Stimulated activated CD8-positive, alpha-beta memory T cell treated with anti-CD3 and anti-CD28 coated beads, Interleukin-4, amount 100 ng/mL, for 4 hours (primary cell): ENCODE measurements at places on chromosomes 12 and 14.

- DNase-seq: no peak
Measured at GRCh38 chr14:62420847-62421246, 624.4 kb downstream of the KCNH5 start.

GRCh38 chr14:33323979-33324378, 385.3 kb downstream of the NPAS3 start:
- no peak for DNase-seq

- no peak for DNase-seq
Measured at GRCh38 chr14:102993523-102993922, 63.8 kb downstream of the CDC42BPB start.

GRCh38 chr14:87805315-87805723, 187.7 kb downstream of the GALC start:
- DNase-seq: peak; percentile 18

- DNase-seq: no peak
Measured at GRCh38 chr14:68362846-68363245, 430.0 kb downstream of the ZFP36L1 start.

- no peak for DNase-seq
Measured at GRCh38 chr14:96574171-96574632, 72.0 kb downstream of the PAPOLA start.

GRCh38 chr14:68417009-68417650, 375.7 kb downstream of the ZFP36L1 start:
- no peak for DNase-seq

DNA sequence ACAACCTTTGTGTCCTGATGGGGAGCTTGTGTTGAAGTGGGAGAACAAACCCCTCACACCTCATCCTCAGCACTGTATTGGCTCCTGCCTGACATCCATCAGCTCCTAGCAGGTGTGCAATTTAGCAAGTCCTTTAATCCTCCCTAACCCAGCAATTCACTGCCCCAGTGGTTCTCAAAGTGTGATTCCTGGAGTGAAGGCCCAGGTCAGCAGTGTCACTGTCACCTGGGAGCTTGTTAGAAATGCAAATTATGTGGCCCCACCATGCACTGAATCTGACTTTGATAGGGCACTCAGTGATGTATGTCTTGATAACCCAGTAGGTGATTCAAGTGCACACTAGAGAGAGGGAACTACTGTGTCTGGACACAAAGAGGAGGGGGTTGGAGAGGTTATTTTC, 133.6 kb downstream of the FGD4 start:
- no peak for DNase-seq

DNA sequence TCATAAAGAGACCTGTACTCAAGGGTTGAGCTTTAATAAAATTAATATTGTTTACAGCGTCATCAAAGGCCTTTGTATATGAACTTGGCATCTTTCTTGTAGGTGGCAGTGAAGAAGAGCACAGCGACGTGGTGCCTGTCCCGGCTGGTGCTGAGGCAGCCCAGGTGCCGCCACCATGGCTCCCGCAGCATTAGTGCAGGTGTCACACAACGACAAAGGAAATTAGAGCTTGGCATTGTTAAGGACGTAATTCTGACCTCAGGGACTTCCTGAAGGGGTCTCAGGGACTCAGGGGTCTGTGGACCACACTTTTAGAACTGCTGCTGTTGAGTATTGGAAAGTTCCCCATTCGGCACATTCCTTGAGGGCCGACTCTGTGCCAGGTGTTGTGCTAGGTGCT, 24.1 kb downstream of the EML1 start:
- DNase-seq: no peak

GRCh38 chr12:129659961-129660622, 243.7 kb downstream of the TMEM132D start:
- DNase-seq: no peak

GRCh38 chr14:24172261-24172860, 481 bp downstream of the REC8 start:
- DNase-seq: no peak

DNA sequence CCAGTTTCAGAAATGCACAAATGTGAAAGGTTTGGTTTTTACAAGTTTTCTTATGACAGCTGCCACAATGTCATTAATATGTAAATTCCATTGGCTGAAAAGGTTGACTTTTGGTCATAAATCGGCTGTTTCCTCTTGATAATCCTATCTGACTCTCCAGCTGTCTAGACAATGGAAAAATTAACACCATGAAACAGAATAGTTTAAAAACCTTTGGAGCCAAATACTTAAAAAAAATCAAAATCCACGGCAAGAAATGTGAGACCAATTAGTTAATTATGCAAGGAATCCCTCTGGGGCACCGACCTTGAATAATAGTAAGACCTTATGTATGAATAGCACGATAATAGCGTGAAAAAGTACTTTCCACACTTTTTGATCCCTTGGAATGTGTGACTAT, 138.0 kb downstream of the ZNF664 start:
- no peak for DNase-seq

GRCh38 chr14:21200752-21201461, 45.0 kb upstream of the OR5AU1 start:
- DNase-seq: no peak

- no peak for DNase-seq
Measured at GRCh38 chr12:117036046-117036445, 63.2 kb downstream of the TESC start.

DNA sequence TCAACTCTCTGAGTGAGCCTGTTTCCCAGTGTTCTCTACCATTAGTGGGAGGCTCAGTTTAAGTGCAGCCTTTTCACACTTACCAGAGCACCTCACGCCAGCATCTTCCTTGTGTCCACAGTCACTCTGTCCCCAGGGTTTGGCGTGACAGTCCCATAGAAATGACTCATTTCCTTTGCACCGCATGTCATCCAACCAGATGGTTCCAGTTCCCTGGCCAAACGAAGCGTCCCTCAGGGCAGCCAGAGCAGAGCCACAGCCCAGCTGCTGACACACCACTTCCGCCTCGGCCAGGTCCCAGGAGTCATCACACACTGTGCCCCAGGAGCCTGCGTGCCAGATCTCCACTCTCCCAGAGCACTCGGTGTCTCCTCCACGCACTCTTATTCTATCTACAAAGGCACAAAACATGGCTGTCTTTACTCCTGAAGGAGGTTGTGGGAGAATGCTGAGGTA, 65.4 kb downstream of the ACSM4 start:
- DNase-seq: no peak

DNA sequence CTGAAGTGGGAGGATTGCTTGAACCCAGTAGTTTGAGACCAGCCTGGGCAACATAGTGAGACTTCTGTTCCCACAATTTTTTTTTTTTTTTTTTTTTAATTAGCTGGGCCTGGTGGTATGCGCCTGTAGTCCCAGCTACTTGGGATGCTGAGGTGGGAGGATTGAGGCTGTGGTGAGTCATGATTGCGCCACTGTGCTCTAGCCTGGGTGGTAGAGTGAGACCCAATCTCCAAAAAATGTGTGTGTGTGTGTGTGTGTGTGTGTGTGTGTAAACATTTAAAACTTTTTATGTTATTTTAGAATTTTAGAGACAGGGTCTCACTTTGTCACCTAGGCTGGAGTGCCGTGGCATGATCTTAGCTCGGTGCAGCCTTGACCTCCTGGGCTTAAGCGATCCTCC, 6.8 kb downstream of the PPP1R36 start:
- DNase-seq: no peak

- no peak for DNase-seq
Measured at GRCh38 chr12:70828351-70828750, 92.2 kb downstream of the PTPRR start.

GRCh38 chr14:34365309-34365915, 96.6 kb downstream of the SPTSSA start:
- DNase-seq: no peak

- no peak for DNase-seq
Measured at GRCh38 chr14:90627478-90627877, 188.8 kb downstream of the TTC7B start.

GRCh38 chr12:9079082-9079481, 36.6 kb downstream of the A2M start:
- no peak for DNase-seq

GRCh38 chr14:22428700-22429291, 160.2 kb downstream of the DAD1 start:
- DNase-seq: no peak
